Brain (organoid and tissue), 16 donors: ENCODE measurements at places on chromosomes 3 and 15.

DNA sequence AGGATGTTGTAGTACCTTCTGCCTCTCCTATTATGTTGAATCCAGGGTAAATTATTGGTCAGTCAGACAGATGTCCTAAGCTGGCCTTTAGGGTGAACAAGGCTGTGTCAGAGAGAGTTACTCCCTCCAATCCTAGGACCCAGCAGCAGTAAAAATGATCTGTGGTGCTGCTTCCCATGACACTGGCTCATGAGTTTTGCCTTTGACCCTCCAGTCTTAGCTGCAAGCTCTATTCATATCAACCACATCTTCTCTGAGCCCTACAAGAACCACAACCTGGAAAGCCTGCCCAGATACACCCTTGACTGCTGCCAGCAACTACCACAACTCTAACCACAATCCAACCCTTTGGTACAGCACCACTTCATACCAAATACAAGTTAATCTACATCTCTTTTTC lies 27.2 kb upstream of the PHLDB2 start:
- DNase-seq, result no peak

GRCh38 chr3:149368674-149369497 lies 8.6 kb downstream of the TM4SF1 start:
- no peak for DNase-seq

- DNase-seq, result no peak
These were observed 54.7 kb downstream of the ADAM10 start for GRCh38 chr15:58694641-58695398.

- DNase-seq, result no peak
These were observed 2.0 kb upstream of the PFKFB4 start for GRCh38 chr3:48558493-48559134.

- no peak for DNase-seq
These were observed 49.2 kb downstream of the CTXND1 start for GRCh38 chr15:80202641-80203360.
